Neuronal stem cell (in vitro differentiated cells): ENCODE measurements at places on chromosomes 12 and 14.

GRCh38 chr14:42011221-42011620, 404.5 kb downstream of the LRFN5 start:
- DNase-seq, result no peak

DNA sequence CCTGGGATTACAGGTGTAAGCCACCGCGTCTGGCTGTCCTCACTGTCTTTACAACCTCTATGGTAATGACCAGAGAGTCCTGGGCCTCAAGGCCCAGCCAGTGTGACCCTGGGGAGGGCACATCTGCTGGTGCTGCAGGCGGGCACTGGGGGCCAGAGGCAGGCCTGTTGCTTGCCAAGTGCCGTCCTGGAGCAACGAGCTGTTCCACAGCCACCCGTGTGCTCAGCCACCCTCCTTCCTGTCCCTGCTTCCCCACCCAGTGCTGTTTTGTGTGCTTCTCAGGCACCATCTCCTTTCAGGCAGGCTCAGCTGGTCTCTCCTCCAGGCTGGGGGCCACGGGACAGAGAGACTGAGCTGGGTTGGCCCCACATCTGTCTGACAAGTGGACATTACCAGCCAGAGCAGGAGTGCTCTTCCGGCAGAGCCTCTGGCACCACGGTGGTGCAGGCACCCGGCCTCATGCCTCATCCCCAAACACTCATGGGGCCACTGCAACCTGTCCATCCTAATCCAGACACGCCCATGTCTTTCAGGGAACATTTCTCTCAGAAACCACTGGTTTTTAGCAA, 9.0 kb downstream of the SLC25A47 start:
- no peak for DNase-seq

GRCh38 chr12:3122841-3123678, 45.9 kb downstream of the TSPAN9 start:
- no peak for DNase-seq

DNA sequence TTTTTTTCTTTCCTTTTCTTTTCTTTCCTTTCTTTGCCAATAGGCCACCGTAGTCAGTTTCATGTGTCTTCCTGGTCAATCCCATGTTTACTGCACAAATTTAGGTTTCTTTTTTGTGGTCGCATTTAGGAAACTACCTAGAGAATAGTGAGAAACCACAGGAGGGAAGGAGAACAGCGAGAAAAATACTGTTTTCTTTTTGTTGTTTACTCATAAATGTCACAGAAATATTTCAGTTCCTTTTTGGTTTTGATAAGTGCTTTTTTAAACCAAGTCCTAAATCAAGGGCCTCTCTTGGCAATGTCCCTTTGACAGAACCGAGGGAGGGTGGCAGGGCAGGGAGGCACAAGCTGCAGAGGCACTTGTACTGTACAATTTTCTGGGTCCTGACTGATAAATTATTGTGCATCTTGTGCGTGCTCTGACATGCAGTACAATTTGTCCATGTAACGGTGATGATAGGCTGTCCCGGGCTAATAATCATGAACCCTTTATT, 326.1 kb downstream of the CACNA1C start:
- no peak for DNase-seq

DNA sequence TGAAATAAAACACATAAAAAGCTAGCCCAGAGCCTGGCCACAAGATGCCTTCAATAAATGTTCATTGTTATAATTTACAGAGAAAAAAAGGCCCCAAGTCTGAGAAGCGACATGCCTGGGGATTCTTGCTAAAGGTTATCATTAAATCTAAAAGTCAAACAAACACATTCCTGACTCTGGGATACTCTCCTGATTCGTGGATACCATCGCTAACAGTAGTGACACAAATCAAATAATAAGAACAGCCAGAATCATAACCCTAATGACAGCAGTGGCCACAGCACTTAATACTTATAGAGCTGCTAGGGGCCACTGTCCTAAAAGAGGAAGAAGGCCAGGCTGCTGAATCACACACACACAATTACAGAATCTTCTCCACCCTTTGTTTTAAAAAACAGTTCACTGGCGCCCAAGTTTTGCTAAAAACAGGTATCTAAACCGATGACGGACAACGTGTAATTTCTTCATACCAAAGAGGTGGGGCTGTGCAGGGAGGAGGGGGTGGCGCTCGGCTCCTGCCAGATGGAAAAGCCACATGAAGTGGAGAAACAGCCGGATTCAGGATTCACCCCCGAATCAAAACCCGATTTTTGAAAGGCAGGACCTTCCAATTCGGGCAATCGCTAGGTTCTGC, 1.2 kb downstream of the CLIP1 start:
- no peak for DNase-seq
